ENCODE measurements at places on chromosomes 3 and 15. TPM values are rescaled to one million over a fixed set of nuclear protein-coding genes. Genes with fewer than 3 reads are reported as not detected.

Gene ZPLD1
- total RNA-seq = not detected

Gene FBXW12
- total RNA-seq = not detected

Gene BNC1
- total RNA-seq = not detected

Gene GPR27
- total RNA-seq = 3.0 TPM

Gene ATP13A5
- not detected for total RNA-seq

Gene C3orf20
- total RNA-seq = not detected

Gene RFX7
- total RNA-seq = 41.0 TPM

Gene PIF1
- total RNA-seq = 49.1 TPM

Gene MEX3B
- 0.93 TPM for total RNA-seq

Gene PLOD2
- total RNA-seq = 0.53 TPM

Gene CCR9
- total RNA-seq = 0.28 TPM

Gene CCR2
- 167 TPM for total RNA-seq

Gene ITGA11
- total RNA-seq = 0.73 TPM
